ENCODE measurements at places on chromosomes 6 and 20.

DNA sequence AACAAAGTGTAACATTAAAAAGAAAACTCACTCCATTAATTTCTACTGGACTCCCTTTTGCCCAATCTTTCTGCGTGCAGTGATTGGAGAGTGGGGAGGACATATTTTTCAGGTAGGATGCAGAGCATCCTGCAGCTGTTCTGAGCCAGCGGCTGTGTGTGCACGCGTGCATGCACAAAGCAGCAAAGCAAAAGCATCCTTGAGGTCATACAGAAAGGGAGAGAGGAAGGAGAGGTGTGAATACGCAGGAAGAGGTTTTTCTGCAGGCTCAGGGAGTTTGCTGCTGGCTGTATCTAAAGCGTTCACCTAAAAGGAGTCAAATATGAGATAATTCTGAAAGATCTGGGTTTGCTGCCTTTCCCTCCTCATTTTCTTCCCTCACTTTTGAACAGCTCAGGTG lies 108.4 kb downstream of the HUS1B start:
- DNase-seq, result no peak

- DNase-seq, result peak; percentile 91
Observed at GRCh38 chr6:90284236-90285041, 12.2 kb downstream of the BACH2 start.

- no peak for DNase-seq
Observed at GRCh38 chr6:33662318-33662717, 41.2 kb downstream of the ITPR3 start.

- DNase-seq, result no peak
Observed at GRCh38 chr6:170553534-170554012, 466 bp upstream of the PSMB1 start.

- no peak for DNase-seq
Observed at GRCh38 chr6:99485395-99485773, 29.8 kb downstream of the USP45 start.

DNA sequence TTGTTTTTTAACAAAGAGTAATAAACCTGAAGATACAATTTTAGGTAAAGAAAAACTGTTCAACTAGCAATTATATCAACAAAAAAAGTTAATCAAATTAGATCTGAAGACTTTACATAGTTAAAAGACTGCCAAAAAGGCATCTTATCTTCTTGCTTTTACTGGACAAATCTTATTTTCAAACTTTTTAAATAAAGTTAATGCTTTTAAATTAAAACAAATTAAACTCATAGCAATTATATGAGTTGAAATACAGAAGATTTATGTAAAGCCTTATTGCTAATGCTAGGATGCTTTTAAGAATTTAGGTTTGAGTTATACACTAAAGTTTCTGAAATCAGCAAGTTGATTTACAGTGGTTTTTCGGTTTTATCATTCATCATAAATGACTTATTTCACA lies 227.3 kb downstream of the TBC1D32 start:
- no peak for DNase-seq

DNA sequence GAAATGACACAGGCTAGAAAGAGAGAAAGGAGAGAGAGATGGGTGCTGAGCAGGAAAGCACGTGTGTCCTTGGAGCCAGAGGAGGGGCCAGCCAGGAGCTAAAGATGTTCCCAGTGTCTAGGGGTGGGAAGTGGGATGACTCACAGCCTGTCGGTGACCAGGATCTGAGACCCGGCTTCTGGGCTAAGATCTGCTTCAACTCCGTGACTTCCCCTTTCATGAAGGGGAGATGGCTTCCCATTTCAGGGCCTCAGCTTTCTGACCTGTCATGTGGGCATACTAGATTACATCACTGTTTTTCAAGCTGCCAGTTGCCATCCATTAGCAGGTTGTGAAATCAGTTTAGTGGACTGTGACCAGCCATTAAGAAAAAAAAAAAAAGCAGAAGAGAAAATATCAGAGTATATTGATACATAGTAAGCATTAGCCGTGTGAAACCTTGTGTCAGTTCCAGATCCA lies 5.4 kb downstream of the TGM3 start:
- no peak for DNase-seq

DNA sequence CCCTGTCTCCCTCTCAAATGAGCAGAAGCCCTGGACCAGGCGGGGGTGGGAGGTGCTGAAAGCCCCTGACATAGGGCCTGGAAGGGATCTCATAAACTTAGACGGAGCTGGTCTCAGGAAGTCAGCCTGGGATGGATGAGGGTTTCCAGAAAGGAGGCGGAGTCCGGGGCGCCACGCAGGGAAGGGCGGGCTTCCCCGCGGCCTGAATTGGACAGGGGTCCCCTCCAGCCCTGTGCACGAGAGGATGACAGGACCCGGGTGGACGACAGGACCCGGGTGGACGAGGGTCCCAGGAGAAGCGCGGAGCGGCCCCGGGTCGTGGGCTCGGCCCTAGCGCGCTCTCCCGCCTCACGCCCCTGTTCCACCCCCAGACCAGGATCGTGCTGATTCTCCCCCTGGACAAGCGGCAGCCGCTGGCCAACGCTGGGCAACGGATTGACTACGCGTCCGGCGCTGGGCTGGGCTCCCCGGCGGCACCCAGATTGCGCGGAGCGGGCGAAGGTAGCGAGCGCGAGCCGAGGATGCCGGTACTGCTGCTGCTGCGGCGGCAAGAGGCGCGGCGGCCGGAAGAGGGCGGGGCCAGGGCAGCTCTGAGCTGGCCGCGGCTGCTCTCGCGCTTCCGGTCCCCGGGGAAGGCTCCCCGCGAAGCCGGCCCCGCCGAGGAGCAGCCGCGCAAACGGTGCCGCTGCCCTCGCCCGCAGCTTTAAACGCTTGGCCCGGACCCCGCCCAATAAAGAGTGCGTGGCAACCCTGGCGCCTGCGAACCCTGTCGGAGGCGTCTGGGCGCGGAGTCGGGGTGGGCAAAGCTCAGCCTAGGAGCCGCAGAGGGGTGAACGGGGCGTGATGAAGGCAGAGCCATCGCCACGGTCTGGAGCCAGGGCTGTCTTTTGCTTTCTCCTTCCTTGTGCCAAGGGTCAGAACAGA lies 1.3 kb downstream of the C20orf144 start:
- DNase-seq, result peak; percentile 71

DNA sequence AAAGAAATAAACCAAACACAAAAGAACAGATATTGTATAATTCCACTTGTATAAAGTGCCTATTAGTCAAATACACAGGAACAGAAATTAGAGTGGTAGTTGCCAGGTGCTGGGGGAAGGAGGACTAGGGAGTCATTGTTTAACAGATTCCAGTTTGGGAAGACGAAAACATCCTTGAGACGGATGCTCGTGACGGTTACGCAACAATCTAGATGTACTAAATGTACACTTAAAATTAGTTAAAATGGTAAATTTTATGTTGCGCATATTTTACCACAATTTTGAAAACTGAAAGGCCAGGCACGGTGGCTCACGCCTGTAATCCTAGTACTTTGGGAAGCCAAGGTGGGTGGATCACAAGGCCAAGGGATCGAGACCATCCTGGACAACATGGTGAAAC lies 111.0 kb downstream of the PKHD1 start:
- no peak for DNase-seq

GRCh38 chr6:50276771-50277261 lies 227.1 kb upstream of the DEFB112 start:
- no peak for DNase-seq

- DNase-seq, result no peak
Observed at GRCh38 chr6:70040766-70041165, 174.4 kb downstream of the COL19A1 start.

GRCh38 chr20:50192364-50193198 lies 2.0 kb downstream of the CEBPB start:
- peak; percentile 82 for DNase-seq

- DNase-seq, result no peak
Observed at GRCh38 chr6:50966532-50966931, 147.9 kb downstream of the TFAP2B start.
